ENCODE measurements at places on chromosomes 2 and 18. TPM values are rescaled to one million over a fixed set of nuclear protein-coding genes. Genes with fewer than 3 reads are reported as not detected.

REEP1 gene
- total RNA-seq = not detected

RGPD8 gene
- 9.5 TPM for total RNA-seq

ACVR1C gene
- total RNA-seq = 1.6 TPM

SNTG2 gene
- total RNA-seq = 0.13 TPM

GLI2 gene
- total RNA-seq = 0.75 TPM
